ENCODE measurements at places on chromosomes 6 and 20. TPM values are rescaled to one million over a fixed set of nuclear protein-coding genes. Genes with fewer than 3 reads are reported as not detected.

Gene NHSL1
- total RNA-seq = 45.9 TPM

Gene THBD
- total RNA-seq = 38.6 TPM

Gene UBE2J1
- 114 TPM for total RNA-seq

Gene WFDC5
- not detected for total RNA-seq

Gene SOBP
- 6.0 TPM for total RNA-seq

Gene ZC2HC1B
- total RNA-seq = not detected

Gene PREX1
- total RNA-seq = 113 TPM

Gene MRPL14
- total RNA-seq = 45.2 TPM

Gene IPCEF1
- not detected for total RNA-seq

Gene SEMG1
- total RNA-seq = not detected

Gene CALHM6
- 0.13 TPM for total RNA-seq

Data from thoracic aorta endothelial cell (primary cell).